ENCODE measurements at places on chromosomes 5 and 9. TPM values are rescaled to one million over a fixed set of nuclear protein-coding genes. Genes with fewer than 3 reads are reported as not detected.

The GPR21 gene
- polyA plus RNA-seq, result 0.22 TPM

The SHISAL2B gene
- polyA plus RNA-seq, result not detected

The VPS13A gene
- polyA plus RNA-seq, result 24.7 TPM

The PCDHB5 gene
- polyA plus RNA-seq, result 4.5 TPM

The TLX3 gene
- polyA plus RNA-seq, result not detected

The PCDHGB2 gene
- polyA plus RNA-seq, result 0.10 TPM

The ATOSB gene
- polyA plus RNA-seq, result 25.3 TPM

The C1QTNF2 gene
- 1.0 TPM for polyA plus RNA-seq

The PFN3 gene
- not detected for polyA plus RNA-seq

Measured in adrenal gland (tissue), 19 donors.